Renal cortex interstitium (tissue), 15 donors: ENCODE measurements at places on chromosomes 5 and 9. TPM values are rescaled to one million over a fixed set of nuclear protein-coding genes. Genes with fewer than 3 reads are reported as not detected.

GRCh38 chr9:111186021-111186530, 143.9 kb downstream of the OR2K2 start:
- no peak for DNase-seq

IL4 gene
- polyA plus RNA-seq, result 0.38 TPM

PRR7 gene
- 0.96 TPM for polyA plus RNA-seq

DNA sequence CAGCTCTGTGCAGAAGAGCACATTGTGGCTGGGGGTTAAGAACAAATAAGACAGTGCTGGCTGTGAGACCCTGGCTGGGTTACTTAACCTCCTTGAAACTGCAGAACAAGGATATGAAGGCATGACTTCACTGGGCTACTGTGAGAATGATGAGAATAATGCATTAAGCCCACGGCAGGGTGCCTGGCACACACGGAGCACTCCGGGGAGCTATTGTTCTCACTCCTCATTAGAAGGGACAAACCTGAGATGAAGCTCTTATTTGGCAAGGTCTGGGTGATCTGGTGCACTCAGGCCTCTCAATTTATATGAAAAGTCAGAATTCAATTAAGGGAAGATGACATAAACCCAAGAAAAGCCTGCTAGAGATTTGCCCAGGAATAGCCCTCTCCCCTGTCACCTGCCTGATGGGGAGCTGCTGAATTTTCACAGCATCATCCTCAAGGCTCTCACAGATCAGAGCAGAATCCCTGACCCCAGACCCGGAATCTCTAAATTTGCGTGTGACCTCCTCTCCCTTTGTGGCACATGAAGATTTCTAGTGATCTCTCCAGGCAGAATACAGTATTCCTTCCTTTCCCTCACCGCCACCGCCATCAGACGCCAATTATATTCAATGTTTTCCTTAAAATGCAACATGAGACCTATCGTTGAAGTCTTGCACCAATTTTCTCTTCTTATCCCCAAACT, 102.1 kb downstream of the COL23A1 start:
- no peak for DNase-seq
